PC-3 (cell line): ENCODE measurements at places on chromosomes 1 and 21. TPM values are rescaled to one million over a fixed set of nuclear protein-coding genes. Genes with fewer than 3 reads are reported as not detected.

DNA sequence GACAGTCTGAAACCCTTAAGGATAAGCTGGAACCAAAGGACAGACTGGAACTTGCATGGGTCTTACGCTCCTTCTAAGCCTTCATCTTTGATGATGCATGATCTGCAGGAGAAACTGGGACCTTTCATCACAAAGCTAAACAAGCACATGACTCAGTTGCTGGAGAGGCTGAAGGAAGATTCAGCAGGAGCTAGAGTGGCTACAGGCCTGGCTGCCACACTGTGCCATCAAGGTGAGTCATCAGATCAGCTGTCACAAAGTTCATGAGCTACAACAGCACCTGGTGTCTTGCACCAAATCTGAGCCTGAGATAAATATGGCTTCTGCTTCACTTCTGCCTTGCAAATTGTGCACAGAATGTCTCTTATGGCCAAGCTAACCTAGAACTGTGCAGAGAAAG, 95.5 kb upstream of the MARK1 start:
- no peaks in the 10 kb centered on the region for H3K36me3 ChIP-seq
- H3K4me3 ChIP-seq = no peak overlapping the region
- peaks cover 9% of the 10 kb centered on the region for H3K4me1 ChIP-seq
- DNase-seq = peak; percentile 69

GPR25 gene
- total RNA-seq = not detected in 2 replicates

DNA sequence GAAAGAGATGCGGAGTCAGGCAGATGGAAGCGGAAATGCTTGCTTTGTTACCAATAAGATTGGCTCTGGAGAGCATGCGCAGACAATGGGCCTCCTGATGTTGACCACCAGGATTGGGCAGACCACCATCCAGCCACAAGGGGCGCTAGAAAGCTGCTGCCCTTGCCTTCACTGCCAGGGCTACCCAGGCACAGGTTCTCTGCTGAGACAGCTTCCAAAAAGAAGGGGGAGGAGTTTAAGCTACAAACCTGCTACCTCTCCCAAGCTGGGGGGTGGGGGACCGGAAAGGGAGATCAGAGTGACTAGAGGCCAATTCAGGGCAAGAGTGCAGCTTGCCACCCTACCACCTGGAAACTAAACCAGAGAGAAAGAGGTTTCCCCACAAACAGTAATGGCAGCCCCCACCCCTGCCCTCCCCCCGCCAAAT, 369.7 kb downstream of the RRAGC start:
- peaks cover 62% of the 10 kb centered on the region for H3K27me3 ChIP-seq
- H3K27ac ChIP-seq = no peak overlapping the region
- no peaks in the 10 kb centered on the region for H3K4me1 ChIP-seq
- no peak overlapping the region for H3K4me3 ChIP-seq
- peak; percentile 44 for DNase-seq
- H3K36me3 ChIP-seq = no peaks in the 10 kb centered on the region

GRCh38 chr1:53554592-53555305, 95.5 kb downstream of the DMRTB1 start:
- H3K36me3 ChIP-seq = no peaks in the 10 kb centered on the region
- H3K27ac ChIP-seq = no peak overlapping the region
- DNase-seq = no peak
- H3K4me1 ChIP-seq = no peaks in the 10 kb centered on the region
- no peaks in the 10 kb centered on the region for H3K27me3 ChIP-seq

AXDND1 gene
- not detected in 2 replicates for total RNA-seq

AK5 gene
- total RNA-seq = 3.4 and 3.8 TPM in 2 replicates

LRRC8D gene
- total RNA-seq = 19.6 and 21.8 TPM in 2 replicates

GRCh38 chr1:233998891-233999290, 94.4 kb downstream of the SLC35F3 start:
- DNase-seq = no peak
- no peaks in the 10 kb centered on the region for H3K36me3 ChIP-seq
- peaks cover 24% of the 10 kb centered on the region for H3K4me1 ChIP-seq
- H3K27me3 ChIP-seq = no peaks in the 10 kb centered on the region

DNA sequence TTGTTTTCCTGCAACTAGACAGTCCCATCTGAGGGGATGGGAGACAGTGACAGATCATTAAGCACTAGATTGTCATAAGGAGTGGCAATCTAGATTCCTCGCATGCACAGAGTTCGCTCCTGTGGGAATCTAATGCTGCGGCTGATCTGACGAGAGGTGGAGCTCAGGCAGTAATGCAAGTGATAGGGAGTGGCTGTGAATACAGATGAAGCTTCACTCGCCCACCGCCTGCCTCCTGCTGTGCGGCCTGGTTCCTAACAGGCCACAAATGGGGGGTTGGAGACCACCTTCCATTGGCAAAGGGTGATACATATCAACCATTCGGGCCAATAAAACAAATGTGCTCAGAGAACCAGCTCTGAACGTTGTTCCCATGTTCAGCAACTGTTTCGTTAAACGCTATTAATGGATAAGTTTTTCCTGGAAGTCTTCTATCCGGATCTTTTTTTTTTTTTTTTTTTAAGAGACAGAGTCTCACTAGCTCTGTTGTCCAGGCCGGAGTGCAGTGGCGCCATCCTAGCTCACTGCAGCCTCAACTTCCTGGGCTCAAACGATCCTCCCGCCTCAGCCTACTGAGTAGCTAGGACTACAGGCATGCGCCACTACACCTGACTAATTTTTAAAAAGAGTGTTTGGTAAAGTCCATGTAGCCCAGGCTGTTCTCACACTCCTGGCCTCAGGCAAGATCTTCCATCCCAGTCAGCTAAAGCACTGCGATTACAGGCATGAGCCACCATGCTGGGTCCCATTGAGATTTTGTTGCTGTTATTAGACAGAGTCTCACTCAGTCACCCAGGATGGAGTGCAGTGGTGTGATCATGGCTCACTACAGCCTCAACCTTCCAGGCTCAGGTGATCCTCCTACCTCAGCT, 8.7 kb upstream of the RSRP1 start:
- H3K36me3 ChIP-seq = no peaks in the 10 kb centered on the region
- H3K27me3 ChIP-seq = no peaks in the 10 kb centered on the region
- no peak for DNase-seq
- no peak overlapping the region for H3K4me3 ChIP-seq

DNA sequence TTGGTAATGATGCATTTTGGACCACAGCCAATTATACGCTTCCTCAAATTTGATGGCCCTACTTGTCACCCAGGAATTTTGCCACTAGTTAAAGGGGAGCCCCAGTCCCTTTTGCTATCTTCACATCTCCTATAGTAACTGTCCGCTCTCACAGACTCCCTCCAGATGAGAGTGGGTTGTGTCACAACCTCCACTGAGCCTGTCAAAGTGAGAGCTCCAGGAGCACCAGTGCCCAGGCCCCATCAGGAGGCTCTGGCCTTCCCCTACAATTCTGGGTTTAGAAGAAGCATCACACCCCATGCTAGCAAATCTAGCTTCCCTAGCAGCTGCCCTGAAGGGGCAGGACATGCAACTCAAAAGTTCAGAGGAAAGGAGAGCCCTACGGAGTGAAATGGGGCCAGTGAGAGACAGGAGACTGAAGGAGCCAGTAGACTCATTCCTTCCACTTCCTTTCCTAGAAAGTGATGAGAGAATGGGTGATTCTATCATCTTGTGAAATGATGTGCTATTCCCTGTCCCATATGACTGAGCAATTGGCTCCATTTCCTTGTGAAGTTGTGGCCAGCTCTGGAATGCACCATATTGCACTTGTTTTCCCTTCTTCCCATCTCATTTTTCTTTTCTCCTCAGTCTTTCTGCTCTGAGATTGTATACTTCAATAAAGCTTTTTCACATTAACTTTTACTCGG, 541.3 kb downstream of the DPYD start:
- H3K27me3 ChIP-seq = no peaks in the 10 kb centered on the region
- no peak overlapping the region for H3K4me3 ChIP-seq
- H3K27ac ChIP-seq = no peak overlapping the region
- DNase-seq = no peak

DNA sequence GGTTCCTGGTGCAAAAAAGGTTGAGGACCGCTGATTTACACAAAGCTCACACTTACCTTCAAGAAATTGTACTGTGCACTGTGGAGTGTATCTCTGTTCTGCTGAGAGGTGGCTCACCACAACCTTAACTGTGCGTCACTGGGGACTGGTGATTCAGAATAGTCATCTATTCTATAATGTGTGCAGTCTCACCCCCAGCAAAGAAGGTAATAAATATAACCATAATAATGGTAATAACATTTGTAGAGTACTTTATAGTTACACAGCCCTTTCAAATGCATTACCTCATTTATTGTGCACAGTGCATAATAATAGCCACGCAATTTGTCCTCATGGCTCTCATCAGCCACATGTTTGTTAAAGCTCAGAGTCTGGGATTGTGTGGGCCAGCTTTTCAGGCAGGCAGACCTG, 59.4 kb upstream of the DUSP10 start:
- no peaks in the 10 kb centered on the region for H3K36me3 ChIP-seq
- H3K27me3 ChIP-seq = no peaks in the 10 kb centered on the region
- H3K4me3 ChIP-seq = no peak overlapping the region
- peaks cover 19% of the 10 kb centered on the region for H3K4me1 ChIP-seq

DNAJC11 gene
- 105 and 108 TPM in 2 replicates for total RNA-seq

DNA sequence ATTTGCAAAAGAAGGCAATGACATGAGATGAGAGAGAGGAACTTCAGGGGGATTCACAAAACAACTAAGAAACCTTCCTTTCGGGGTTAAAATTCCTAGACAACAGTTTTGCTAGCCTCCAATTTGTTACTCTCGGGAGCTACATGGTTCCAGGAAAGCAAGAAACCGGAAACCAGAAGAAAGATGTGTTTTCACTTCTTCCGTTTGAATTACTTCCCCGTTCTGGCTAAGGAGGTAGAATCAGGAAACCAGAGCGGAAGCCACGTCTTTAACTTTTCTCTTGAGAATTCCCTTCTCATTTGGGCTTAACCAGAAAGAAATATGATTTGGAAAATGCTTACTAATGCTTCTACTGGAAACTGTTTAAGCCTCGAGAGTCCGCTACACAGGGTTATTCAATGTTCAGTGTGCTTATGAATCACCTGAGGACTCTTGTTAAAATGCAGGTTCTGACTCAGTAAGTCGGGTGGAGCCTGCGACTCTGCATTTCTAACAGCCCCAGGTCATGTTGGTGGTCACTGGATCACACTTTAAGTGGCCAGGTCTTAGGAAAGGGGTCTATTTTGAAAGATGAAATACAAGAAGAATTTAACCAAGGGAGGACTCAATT, 43.5 kb upstream of the MCOLN3 start:
- H3K4me1 ChIP-seq = no peaks in the 10 kb centered on the region
- H3K27ac ChIP-seq = no peak overlapping the region
- no peaks in the 10 kb centered on the region for H3K36me3 ChIP-seq
- DNase-seq = no peak
- H3K4me3 ChIP-seq = no peak overlapping the region

DNA sequence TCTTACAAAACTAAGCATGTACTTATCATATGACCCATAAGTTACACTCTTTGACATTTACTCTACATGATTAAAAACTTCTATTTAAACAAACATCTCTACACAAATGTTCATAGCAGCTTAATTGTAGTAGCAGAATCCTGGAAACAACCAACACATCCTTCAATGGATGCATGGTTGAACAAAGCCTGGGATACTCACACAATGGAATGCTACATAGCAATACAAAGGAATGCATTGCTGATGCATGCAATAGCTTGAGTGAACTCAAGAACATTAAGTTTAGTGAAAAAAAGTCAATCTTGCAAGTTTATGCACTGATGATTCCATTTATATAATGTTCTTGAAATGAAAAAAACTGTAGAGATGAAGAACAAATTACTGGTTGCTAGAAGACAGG, 686.9 kb downstream of the LRRIQ3 start:
- no peak for DNase-seq
- H3K4me1 ChIP-seq = no peaks in the 10 kb centered on the region
- H3K36me3 ChIP-seq = no peaks in the 10 kb centered on the region
- no peaks in the 10 kb centered on the region for H3K27me3 ChIP-seq

DNA sequence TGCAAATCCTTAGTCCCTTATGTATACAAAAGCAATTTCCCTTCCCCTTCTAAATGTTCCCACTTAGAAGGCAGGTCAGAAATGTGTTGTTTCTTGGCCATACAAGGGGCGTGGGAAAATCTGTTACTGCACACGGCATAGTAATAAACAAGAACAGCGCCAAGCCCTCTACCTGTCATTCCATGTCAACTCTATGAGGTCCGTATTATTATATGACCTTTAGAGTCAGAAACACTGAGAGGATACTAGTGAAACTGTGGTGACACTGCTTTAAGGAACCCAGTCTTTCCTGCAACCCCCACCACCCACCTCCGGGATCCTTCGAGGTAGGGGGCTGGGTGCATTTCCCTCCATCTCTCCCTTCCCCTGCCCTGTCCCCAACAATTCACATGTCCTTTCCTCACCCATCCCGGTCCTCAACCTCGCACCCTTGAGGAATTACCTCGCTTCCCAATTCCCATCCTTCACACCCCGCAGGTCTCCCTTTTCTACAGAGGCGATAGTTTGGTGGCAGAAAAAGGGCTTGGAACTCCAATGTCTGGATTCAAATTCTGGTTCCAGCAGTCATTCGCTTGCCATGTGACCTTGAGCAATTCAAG, 647 bp downstream of the SDHB start:
- peak overlapping the region; percentile 43 for H3K27ac ChIP-seq
- no peak for DNase-seq
- peaks cover 9% of the 10 kb centered on the region for H3K4me1 ChIP-seq
- no peaks in the 10 kb centered on the region for H3K27me3 ChIP-seq

GRCh38 chr1:20587661-20588053, 1.2 kb upstream of the CDA start:
- H3K4me3 ChIP-seq = no peak overlapping the region
- peak overlapping the region; percentile 80 for H3K27ac ChIP-seq
- peaks cover 27% of the 10 kb centered on the region for H3K4me1 ChIP-seq
- no peaks in the 10 kb centered on the region for H3K27me3 ChIP-seq
- H3K36me3 ChIP-seq = no peaks in the 10 kb centered on the region
- peak; percentile 77 for DNase-seq

- H3K4me3 ChIP-seq = no peak overlapping the region
- H3K4me1 ChIP-seq = peaks cover 21% of the 10 kb centered on the region
- no peak overlapping the region for H3K27ac ChIP-seq
- no peak for DNase-seq
Measured at GRCh38 chr1:8139383-8139782, 113.3 kb upstream of the ERRFI1 start.

- no peaks in the 10 kb centered on the region for H3K36me3 ChIP-seq
- H3K4me1 ChIP-seq = peaks cover 51% of the 10 kb centered on the region
- peaks cover 13% of the 10 kb centered on the region; the same call in 1 of the 2 replicates for H3K27me3 ChIP-seq
- H3K4me3 ChIP-seq = no peak overlapping the region
- DNase-seq = peak; percentile 20
Measured at GRCh38 chr1:228838717-228839500, 103.6 kb downstream of the RHOU start.

DNA sequence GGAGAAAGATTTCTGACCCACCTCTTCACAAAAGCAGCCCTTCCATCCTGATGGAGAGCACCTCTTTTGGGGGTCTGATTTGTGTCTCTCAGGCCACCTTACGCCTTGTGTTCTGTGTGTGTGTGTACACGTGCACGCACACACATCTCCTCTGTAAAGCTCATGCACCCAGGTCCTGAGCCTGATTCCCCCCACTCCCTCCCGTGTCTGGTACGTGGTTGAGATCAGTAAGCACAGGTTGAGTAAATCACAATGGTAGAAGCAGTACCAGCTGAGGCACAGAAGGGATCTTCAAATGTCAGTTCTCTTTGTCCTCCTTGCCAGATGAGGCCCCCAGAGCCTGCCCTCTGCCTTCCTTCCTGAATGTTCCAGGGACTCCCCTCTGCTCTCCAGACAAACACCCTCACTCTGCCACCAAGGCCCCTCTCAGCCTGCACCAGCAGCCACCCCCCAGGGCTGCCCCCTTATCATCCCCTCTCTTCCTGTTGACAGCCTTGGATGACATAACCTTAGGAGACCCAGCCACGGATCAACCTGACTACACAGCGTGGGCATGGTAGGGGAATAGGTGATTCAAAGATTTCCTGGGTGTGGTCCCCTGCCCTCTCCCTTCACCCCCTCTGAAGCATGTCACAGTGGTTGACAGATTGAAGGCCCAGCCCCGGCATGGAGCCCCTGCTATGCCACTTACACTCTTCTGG, 112.8 kb downstream of the HIVEP3 start:
- no peak for DNase-seq
- no peaks in the 10 kb centered on the region for H3K27me3 ChIP-seq
- no peak overlapping the region for H3K4me3 ChIP-seq
- H3K4me1 ChIP-seq = peaks cover 21% of the 10 kb centered on the region
